CD4-positive, CD25-positive, alpha-beta regulatory T cell (primary cell): ENCODE measurements at places on chromosomes 5 and 9.

- DNase-seq = no peak
These were observed 87.3 kb upstream of the PPP1R2B start for GRCh38 chr5:156762771-156763170.

DNA sequence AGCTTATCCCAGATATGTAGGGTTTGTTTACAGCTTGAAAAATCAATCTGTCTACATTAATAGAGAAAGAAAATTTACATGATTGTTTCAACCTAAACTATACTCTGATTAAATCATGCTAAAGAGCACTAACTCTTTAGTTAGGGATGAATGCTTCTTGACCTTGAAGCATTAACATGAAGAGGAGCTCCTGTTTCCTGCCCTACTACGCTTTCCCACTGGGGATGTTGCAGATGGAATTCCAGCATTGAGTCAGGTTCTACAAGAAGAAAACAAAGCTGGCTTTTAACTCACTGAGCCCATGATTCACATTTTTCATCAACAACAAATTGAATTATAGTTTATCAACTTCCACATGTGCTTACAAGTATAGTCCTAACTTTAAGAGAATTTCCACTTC is 471.3 kb downstream of the TMEM232 start:
- DNase-seq = no peak

DNA sequence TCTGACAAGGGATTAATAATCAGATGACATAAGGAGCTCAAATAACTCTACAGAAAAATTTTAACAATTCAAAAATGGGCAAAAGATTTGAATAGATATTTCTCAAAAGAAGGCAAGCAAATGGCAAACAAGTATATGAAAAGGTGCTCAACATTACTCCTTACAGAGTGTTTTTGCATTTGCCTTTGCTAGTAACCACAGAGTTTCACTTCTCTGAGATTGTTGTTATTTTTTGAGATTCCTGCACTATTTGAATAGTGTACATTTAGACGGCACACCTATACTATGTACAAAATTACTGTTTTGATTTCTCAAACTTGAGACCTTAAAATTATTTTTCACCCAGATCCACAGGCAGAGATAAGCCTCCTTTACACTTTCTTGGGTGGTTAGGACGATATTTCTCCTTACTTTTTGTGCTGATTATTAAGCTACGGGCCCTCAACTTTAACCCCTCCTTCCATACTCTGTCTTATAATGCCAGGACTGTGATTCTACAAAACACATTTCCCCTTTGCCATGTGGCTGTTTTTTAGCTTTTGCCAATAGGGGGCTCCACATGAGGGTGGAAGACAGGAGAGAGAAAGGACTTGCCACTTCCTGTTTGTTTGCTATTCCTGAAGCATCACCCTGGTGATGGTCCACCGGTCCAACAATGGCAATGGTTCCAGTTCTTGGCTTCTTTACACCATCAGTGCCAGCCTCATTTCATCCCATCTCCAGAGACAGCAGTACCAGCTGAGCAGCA is 65.0 kb upstream of the DAP start:
- DNase-seq = no peak

GRCh38 chr9:86093788-86094555 is 5.4 kb downstream of the GOLM1 start:
- no peak for DNase-seq

DNA sequence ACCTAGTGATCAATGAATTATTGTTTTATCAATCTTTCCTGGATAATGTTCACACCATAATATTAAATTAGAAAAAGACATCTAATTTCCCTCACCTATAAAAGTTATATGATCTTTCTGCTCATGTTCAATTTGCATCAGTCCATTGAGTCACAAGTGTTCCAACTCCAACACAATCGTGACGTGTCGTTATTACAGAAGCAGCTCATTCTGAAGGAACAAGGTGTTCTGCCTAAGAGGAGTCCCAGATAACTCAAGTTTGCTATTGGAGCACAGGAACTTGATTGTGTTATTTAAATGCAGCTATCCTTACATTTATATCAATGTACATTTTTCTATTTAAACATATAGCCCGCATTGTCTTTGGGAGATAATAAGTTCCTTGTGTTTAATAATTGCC is 30.6 kb downstream of the ATPSCKMT start:
- no peak for DNase-seq

- DNase-seq = no peak
These were observed 66.7 kb upstream of the PCA3 start for GRCh38 chr9:76697554-76697953.

GRCh38 chr9:134885679-134886412 is 5.2 kb downstream of the FCN2 start:
- DNase-seq = no peak

GRCh38 chr5:155839251-155840037 is 487.5 kb upstream of the SGCD start:
- no peak for DNase-seq

- no peak for DNase-seq
These were observed at the start of gene CTNND2 for GRCh38 chr5:11904265-11904906. TSS of gene CTNND2 (minus strand) at chr5:11904446. CDS start at chr5:11903853, 593 bp downstream.

DNA sequence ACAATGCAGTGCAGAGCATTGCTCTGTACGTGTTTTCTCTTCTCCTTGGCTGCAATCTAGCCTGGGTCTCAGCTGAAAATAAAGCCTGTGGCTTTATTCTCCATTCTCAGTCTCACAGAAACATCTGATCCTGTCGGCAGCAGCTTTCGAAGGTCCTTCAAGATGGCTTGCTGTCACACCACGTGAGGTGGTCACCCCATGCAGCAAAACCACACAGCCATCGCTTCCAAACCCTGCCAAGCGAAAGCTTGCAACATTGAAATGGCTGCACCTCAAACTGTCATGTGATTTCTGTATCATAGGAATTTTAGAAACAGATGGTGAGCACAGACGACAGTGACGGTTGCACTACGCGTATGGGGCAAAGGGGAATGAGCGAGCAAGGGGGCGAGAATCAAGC is 98.5 kb upstream of the SMARCA2 start:
- no peak for DNase-seq
